ENCODE measurements at places on chromosomes 4 and X.

GRCh38 chr4:18105030-18106011, 83.8 kb upstream of the LCORL start:
- DNase-seq, result peak; percentile 2

DNA sequence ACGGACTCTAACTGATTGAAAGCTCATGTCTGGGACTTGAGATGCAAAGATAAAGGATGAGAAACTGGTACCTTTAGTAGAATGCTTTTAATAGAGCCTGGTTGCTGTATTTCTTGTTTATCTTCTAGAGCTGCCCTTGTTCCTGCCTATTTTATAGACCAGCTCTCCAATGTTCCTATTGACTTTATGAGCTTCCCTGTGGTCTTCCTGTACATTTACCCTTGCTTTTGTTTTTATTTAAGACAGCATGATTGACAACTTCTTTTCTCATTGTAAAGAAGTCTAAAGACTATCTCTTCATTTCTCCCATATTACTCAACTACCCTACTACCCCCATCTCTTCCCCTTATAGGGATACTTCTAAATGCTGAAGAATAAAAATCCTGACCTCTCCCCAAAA, 174.7 kb downstream of the UGT8 start:
- no peak for DNase-seq

DNA sequence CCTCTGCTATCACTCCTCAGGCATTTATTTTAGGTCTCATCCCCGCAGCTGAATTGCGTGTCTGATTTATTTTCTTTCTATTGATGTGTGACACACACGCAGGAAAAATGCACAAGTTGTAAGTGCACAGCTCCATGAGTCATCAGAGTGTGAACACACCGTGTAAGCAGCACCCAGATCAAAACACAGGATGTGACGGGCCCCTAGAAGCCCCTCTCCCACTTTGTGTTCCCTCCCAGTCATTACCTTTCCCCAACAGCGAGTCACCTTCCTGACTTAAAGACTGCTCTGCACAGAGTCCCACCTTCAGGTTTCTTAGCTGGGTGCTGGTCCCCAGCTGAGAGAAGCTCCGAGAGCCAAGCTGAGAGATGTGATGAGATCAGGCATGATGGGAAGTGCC, 436.7 kb downstream of the MID1IP1 start:
- DNase-seq, result no peak

GRCh38 chr4:91488946-91489345, 814.8 kb upstream of the GRID2 start:
- no peak for DNase-seq

- no peak for DNase-seq
Measured at GRCh38 chr4:152972821-152973628, 36.9 kb downstream of the FHDC1 start.
